Renal pelvis (tissue), 12 donors: ENCODE measurements at places on chromosomes 5 and 9. TPM values are rescaled to one million over a fixed set of nuclear protein-coding genes. Genes with fewer than 3 reads are reported as not detected.

GRCh38 chr5:160787240-160787639 lies 64.8 kb downstream of the ATP10B start:
- peak; percentile 21 for DNase-seq

DNA sequence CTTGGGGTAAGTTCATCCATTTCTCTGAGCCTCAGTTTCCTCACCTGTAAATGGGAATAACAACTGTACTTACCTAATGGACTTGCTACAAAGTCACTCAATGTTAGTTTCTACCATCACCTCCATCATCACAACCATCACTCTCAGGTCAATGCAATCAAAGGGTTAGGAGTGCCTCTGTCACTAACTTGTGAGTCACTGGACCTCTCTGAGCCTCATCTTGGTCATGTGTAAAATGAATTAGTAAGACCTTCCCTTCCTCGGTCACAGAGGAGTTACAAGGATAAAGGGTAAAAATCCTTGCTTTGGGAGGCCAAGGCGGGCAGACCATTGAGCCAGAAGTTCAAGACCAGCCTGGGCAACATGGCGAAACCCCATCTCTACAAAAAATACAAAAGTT lies 12.8 kb downstream of the FABP6 start:
- DNase-seq: no peak

CLIC3 gene
- polyA plus RNA-seq: 0.57 TPM

SLC6A3 gene
- polyA plus RNA-seq: 0.40 TPM
